ENCODE measurements at places on chromosomes 1 and 21.

DNA sequence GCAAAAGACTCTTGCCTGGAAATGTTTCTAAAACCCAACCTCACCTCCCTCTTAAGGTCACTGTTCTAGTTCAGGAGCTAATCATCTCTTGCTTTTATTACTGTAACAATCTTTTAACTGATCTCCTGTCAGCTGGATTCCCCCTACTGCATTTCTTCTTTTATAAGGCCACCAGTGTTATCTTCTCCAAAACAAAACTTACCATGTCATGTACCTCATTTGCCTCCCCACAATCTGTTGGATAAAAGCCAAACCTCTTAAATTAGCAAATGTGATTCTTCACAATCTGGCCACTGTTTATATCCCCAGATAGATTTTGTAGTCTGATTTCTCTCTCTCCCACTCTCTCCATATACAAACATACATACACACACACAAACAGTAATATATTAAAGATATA is 143.3 kb downstream of the DENND1B start:
- DNase-seq = no peak

DNA sequence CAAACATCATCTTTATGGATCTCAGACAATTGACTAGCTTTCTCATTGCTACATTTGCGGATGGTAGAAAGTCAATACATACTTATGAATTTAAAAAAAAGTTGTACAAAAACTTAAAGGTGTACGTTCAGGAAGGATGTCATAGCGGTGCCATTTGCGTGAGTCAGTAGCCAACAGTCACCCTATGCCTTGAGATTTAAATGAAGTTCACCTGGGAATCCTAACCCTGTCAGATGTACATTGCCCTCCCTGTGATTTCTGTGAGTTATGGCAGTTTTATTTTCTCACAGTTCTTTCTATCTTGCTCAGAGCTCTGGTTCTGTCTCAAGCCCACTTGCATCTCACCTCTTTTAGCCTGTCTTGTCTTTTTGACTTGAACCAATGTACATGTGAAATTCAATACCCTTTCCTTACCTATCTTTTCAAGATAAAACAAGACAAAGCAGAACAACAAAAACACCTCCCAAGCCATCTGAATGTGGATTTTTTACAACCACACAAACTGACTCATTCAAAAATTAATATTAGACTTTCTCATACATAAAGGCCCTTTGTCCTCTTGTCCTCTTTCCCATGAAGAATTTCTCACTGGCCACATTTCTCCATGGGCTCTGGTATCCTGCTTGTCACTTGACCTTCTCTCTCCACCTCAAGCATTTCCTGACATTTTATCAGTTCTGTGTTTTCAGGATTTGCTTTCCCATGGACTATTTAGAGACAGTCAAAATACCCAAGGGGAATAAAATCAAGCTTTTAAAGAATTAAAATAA is 25.3 kb upstream of the ZNF697 start:
- no peak for DNase-seq

GRCh38 chr21:31945546-31945945 is 72.7 kb downstream of the HUNK start:
- DNase-seq = no peak

DNA sequence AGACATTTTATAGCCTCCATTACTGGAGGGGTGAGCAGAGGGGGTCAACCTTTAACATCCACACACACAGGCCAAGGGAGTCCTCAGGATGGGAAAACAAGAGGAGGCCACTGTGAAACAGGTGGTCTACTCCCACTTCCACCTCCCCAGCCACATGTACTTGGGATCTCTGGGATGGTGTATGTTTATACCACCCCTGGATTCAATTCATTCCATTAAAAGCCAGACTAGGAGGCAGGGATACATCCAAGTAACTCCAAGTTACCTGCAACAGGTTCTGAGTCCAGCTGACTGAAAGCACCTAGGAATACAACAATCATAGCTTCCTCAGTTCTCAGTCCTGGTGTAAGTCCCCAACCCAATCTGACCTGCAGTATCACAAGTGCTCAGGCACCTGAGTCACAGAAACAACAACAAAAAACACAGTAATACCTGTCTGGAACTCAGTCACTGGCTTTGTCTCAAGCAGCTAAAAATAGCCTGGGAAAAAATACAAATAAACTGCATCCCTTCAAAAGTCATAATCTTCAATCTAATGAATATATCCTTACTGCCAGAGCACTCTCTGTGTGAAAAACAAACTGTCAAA is 9.8 kb downstream of the ERI3 start:
- DNase-seq = no peak

DNA sequence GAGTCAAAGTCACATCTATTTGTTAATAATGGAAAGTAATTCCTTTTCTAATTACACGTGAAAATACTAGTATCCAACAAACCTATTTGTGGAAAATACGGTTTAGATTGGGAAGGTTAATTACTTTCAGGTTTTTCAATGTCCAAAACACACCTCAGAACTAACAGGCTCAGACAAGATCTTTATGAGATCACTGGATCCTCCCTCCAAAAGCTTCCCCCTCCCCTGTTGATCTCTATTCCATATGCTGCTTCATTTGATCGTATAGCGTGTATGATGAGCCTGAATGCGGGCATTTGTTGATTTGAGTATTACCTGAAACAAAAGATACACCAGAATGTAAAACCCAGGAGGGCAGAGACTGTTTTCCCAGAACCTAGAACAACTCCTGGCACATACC is 26.5 kb downstream of the ERG start:
- DNase-seq = no peak

DNA sequence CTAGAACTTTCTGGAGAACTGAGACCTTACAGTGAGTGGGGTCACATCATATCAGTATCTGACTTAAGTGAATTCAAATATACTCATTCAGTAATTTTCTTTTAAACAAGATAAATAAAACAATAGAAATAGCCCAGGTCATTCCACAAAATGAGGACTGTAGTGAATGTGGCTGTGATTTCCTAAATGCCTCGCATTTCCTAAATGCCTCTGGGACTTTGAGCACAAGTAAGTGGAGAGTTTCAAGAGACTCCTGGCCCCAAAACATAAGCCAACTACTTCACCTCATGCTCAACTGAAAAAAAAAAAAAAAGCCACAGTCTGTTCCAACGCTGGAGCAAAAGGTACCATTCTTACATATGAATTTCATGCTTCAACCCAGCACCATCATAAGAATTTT is 81.5 kb downstream of the ZNF281 start:
- no peak for DNase-seq

DNA sequence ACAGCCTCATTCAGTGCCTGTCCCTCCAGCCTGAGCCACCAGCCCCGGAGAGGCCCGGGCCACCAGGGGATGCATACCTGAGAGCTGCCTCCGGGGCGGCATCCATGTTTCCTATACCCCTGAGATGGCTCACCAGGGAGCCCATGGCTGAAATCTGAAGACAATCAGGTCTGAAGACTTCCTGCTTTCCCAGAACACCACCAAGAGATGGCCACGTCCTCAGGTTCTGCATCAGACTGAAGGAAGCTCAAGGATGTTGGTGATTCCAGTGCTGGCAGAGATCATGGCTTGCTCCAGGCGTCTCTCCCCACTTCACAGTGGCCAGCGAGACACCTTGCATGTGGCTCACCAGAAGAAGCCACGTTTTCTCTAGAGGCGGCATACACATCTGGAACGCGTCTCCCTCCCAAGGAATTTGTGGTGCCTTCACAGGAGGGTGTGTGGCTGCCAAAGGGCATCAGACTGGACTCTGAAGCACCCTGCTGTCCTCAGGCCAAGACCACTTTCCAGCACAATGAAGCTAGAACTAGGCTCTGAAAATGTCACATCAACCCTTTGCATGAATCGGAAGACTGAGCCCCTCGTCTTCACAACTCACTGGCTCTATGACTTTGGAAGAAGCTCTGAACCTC is 170.7 kb upstream of the IRF2BP2 start:
- no peak for DNase-seq

GRCh38 chr1:234069760-234070159 is 165.3 kb downstream of the SLC35F3 start:
- DNase-seq = no peak

GRCh38 chr1:178530037-178530402 is 17.1 kb downstream of the TEX35 start:
- DNase-seq = no peak

GRCh38 chr1:166907763-166908162 is 31.7 kb upstream of the TADA1 start:
- no peak for DNase-seq

DNA sequence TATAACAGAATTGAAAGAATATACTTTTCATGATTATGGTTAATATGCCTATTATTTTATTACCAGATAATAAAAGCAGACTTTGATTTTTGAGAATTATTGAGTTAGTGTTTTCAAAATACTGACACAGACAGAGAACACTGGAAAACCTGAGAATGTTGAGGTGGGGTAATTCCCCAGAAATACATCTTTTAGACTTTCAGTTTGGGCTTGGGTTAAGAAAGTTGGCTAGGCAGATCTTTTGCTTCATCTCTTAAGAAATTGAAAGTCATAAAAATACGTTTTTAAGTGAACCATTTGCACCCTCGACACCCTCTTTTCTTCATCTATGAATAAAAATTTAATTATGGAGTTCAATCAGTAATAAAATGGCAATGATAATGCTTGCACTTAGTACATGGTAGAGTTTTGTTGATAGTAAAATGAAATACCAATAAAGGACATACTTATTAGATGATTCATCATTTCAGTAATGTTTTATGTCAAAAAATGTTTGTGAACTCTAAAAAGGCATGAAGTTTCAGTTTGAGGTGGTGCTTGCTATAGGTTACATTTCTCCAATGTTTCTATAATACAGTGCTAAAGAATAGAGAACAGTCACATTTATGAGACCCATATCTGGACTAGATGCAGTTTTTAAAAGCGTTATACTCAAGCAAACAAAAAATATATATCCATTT is 1.9 kb upstream of the SAMSN1 start:
- DNase-seq = no peak

GRCh38 chr1:82042306-82043060 is 241.7 kb downstream of the ADGRL2 start:
- no peak for DNase-seq

DNA sequence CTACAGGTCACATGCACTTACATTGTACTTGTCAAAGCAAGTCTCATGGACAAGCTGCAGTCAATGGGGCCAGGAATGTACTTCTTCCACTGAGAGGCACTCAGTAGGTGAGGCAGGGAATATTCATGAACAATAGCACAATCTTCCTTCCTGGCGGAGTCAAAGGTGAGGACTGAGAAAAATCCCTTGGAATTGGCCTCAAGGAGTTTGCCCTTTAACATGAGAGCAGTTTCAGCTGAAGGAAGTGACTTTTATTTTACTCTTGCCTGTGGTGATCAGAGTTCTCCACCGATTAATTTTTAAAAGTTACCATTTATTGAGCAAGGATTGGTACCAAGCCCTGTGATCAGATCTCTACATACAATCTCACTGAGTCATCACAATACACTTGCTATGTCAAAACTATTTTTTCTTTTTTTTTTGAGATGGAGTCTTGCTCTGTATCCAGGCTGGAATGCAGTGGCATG is 11.2 kb upstream of the AK2 start:
- no peak for DNase-seq

DNA sequence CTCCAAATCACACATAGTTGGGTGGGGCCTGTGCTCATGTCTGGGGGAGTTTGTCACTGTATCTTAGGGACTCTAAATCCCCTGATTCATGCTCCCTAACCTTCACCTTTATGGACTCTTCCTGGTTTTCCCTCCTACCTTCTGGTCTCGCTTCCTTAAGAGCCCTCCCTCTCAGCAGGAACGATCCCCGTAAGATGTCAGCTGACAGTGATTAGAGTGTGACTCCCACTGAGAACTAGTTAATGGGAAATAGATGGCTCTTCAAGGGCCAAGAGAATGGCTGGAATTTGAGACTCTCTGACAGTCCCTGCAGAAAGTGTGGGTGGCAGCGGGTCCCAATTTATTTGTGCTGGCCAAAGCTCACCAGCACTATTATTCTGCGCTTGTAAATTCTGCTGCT is 22.0 kb downstream of the LYPD8 start:
- DNase-seq = no peak

GRCh38 chr1:235357485-235358373 is 9.5 kb upstream of the TBCE start:
- no peak for DNase-seq

DNA sequence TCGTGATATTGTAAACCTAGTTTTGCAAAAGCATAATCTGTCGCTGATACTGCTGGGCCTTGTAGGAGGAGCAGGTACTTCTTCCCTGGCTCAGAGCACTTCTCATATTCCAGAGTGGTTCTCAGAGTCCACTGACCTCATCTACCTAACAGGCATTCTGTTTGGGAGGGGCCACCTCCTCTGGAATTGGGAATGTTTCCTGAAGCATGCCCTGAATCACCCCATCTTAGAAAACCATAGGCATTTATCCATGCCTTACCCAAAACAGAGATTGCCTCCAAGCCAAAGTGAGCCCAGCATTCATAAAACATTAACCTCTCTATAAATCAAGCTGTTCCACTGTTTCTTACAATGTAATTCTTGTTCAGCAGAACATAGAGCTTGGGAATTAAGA is 35.1 kb downstream of the SLC44A3 start:
- DNase-seq = no peak

DNA sequence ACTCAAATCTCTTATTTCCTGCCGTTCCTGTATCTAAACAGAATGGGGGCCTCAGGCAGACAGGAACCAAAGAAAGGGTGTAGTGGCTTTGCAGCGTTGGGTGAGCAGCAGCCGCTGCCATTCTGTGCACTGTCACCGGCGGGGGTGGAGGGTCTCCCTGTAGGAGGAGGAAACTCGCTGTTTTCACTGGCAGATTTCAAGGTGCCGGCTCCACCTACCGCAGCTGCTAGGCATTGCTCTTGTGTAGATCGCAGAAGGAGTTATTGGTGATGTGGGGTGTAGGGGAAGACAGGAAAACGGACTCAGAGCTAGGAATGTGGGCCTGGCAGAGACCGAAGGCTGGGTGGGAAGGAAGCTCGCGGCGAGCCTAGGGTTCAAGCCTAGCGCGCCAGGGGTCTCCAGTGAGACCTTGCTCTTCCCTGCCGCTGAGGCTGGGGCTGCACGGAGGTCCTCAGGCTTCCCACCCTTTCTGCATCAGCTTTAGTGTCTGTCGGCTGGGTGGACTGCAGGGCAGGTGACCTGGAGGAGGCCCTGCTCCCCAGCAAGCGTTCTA is 20.8 kb downstream of the ATP5PO start:
- peak; percentile 3 for DNase-seq

DNA sequence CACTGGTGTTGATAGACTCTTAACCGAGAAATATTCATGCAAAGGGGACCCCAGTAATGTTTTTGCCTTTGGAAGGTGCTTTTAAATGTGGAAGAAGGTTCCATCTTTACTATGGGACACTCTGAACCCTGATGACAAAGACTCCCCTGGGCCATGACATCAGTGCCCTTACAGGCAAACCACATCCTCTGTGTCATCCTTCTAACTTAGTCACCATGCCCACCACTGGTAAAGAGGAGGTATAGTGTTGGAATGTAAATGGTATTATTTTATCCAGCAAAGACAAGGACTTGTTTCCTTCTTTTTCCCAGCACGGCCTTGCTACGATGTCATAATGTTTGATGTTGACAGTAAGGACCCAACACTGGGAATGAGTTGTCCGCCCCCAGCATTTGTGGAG is 12.6 kb downstream of the METTL13 start:
- no peak for DNase-seq

- no peak for DNase-seq
Observed at GRCh38 chr1:179314928-179315327, 21.3 kb downstream of the SOAT1 start.

Measured in stimulated activated CD4-positive, alpha-beta T cell treated with anti-CD3 and anti-CD28 coated beads, Interleukin-1b, Interleukin-23, amount 100 ng/mL, for 1 hour (primary cell).